Hepatocyte (in vitro differentiated cells): ENCODE measurements at places on chromosomes 1 and 21. TPM values are rescaled to one million over a fixed set of nuclear protein-coding genes. Genes with fewer than 3 reads are reported as not detected.

DNA sequence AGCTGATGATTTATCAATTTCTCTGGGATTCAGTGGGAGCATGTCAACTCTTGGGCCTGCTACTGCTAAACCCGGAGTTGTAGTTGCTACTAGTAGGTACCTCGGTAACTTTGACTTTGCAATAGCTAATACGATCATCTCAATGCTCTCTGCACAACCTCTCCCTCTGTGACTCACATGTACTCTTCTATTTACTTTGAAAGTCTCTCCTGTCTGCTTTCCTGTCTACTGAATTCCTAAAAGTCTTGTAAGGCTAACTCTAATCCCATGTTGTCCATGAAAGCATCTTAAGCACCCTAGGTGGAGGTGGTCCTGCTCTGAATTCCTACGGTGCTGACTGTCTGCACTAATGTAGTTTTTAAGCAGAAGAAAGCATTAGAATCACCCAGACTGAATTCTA, 29.3 kb downstream of the SLC9C2 start:
- DNase-seq, result no peak

DNA sequence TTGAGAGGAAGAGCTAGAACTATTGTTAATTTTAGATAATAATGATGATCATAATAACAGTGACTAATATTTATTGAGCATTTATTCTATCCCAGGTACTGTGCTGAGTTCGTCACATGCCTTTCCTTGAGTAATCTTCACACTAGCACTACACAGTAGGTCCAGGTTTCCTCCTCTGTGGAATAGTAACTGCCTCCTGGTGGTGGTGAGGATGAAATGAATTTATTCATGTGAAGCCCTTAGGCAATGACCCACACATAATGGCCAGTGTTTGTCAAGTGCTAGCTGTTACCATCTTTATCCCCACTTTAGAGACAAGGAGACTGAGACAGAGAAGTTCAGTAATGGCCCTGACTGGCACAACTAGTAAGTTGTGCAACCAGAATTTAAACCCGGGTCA, 5.9 kb downstream of the NIPAL3 start:
- DNase-seq, result no peak

- no peak for DNase-seq
Measured at GRCh38 chr1:6334261-6334993, 59.1 kb downstream of the ACOT7 start.

DNA sequence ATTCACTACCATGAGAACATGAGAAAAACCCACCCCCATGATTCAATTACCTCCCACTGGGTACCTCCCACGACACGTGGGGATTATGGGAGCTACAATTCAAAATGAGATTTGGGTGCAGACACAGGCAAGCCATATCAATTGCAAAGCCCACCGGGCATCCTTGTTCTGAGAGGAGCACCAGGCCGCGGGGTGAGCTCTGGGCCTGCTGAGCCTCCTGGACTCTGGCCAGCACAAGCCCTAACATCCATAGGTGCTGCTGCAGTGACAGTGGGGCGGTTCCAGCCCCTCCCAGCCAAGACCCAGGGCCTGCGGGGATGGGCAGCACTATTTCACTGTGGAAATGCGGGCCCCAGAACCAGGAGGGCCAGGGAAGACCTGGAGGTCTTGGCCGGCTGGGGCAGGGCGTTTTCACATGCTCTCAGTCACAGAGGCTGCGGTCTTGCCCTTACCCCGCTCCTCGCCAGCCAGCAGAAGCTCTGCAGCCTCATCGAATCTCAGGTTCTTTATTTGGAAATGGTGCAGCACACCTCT, 103.8 kb downstream of the PCBP3 start:
- no peak for DNase-seq

DNA sequence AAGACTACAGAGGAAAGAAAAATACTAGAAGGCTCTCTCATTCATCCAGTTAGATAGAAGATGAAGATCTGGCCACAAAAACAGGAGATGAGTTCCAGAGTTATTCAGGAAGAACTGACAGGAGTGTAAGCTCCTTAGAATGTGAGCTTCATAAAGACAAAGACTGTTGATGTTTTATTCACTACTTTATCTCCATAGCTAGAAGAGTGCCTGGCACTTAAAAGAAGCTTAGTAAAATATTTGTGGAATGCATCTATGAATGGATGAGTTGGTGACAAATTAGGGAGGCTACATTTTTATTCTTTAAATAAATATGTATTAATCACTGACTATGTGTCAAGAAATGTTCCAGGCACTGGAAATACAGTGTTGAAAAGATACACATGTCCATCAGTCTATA, 13.8 kb downstream of the CLDN17 start:
- DNase-seq, result no peak

GRCh38 chr1:245306628-245307410, 152.0 kb downstream of the KIF26B start:
- DNase-seq, result no peak

GRCh38 chr1:29438991-29439390, 202.7 kb downstream of the PTPRU start:
- DNase-seq, result no peak

- DNase-seq, result no peak
Measured at GRCh38 chr1:55141295-55141893, 73.8 kb downstream of the USP24 start.

- DNase-seq, result no peak
Measured at GRCh38 chr1:172957491-172957890, 93.2 kb downstream of the TNFSF18 start.

DNA sequence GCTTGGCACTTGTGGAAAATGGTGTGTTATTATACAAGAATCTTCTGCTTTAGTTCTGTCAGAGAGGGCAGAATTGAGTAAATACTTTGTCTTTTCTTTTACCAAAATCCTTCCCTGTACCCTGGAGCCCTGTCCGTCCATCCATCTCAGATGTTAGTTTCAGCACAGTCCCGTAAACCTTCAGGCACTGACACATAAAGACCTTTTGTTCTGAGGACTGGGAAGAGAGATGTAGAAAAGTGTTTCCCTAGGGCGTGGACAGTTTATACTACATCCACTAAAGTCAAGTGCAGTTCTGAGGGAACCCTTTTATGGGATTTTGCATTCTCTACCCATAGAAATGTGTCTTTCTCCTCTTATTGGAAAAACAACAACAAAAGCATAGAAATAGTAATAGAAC, 162.4 kb downstream of the PDE4B start:
- DNase-seq, result peak; percentile 24

DNA sequence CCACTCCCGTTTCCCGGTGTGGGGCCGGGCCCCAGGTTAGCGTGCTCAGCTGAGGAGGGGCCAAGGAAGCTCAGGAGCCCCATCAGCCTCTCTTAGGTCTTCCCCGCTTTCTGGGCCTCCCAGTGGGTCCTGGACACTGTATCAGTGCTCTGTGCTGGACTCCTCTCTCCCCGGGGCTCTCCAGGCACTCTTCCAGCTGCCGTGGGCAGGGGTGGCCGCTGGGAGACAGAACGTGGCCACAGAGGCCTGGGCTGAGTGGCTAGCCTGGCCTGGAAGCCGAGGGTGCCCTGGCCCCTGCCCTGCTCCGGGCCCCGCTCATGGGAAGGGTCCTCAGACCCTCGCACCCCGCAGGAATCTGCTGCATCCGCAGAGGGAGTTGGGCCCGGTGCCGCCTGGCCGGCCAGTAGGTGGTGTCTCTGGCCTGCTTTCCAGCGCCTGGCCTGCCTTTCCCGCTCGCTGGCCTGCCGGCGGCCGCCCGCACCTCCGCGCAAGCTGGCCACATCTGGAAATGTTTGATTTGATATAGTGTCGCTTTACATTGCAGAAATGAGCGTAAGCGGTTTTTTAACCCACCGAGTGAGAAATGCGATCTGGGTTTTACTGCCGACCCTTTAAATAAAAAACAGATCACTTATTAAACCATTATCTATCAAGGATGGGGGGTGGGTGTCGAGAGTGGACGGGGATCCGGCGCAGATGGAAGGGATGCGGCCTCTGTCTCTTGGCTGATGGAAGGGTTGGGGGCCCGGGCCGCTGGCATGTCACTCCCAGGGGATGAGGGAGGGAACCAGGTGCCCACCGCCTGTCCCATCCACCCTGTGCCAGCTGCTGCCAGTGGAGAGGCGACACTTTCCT, 74.4 kb upstream of the TTC34 start:
- DNase-seq, result no peak

DNA sequence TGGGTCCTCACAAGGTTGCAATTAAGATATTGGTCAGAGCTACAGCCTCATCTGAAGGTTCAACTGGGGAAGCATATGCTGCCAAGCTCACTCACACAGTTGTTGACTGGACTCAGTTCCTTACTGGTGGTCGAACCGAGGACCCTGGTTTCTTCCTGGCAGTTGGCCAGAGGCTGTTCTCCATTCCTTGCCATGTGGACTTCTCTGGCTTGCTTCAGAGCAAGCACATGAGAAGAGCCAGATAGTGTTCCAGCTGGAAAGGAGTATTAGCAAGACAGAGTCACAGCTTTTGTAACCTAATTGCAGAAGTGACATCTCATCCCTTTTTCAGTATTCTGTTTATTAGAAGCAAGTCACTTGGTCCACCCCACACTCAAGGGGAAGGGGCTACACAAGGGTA, 23.6 kb downstream of the POU2F1 start:
- DNase-seq, result no peak

DNA sequence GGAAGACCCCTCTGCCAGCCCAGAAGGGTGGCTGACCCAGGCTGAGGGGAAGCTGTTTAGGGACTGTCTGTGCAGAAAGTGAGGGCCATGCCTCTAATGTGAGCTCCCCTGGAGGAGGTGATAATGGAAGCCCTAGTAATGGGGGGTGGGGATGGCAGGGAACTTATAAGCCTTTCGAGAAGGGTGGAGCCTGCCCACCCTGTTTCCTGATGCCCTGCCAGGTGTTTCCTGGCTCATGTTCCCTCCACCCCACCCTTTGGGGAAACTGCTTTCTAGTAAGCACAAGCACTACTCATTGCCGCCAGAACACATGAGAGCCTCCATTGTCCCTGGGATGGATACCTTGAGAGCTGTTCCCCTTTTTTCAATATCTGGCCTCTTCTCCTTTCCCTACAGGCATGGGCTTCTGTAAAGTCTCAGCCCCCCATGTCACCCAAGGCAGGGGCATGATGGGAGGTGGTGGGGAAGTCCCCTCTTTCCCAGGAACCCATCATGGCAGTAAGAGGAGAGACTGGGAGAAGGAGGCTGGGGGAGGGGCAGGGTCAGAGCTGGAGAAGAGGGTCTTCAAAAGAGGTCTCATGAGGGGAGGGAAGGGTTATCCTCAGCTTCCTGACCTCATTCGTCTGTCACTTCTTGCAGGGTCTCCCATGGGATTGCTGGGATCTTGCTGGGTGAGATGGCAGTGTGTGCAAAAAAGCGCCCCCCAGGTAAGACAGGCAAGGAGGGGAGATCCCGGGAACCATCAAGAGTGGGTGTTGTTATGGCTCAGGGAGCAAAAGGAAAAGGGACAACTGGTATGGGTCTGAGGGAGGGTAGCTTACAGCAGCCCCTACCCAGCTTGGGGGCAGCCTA, 2.4 kb downstream of the ATP8B2 start:
- no peak for DNase-seq

DNA sequence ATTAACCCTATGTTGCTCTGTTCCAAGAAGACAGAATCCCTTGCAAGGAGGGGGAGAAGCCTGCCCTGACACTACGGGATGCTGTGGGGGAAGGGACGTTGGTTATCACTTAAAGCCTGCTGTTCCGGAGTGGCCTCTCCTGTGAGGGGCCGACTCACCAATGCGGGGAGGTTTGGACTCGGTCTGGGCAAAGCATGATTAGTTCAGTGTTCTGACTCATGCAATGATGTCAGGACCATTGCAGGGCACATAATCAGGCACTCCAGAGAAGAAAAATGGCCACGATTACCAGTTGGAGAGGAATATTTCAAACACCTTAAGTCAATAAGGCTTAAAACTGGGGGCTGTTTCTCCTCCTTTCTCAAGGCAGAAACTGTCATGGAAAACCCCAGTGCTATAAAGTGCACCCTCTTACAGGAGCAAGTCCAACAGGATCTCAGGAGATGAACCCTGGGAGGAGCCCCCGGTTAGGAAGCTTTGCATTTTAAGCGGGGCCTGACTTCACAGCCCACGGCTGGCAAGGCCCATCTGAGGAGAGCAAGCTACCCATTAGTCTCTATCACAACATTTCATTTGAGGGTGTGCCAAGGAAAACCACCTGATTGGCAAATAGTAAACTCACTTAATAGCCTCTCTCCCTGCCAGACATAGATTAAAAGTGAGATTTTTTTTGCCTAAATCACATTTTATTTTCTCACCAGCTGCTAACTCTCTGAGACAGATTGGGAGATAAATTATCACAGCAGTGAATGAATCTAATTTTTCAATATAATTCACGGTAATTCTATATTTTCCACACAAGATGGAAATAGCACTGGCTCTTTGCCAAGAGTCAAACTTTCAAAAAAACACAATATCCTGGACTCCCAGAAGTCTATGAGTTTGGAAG, 202.5 kb downstream of the C1orf94 start:
- DNase-seq, result peak; percentile 30

GRCh38 chr1:224456637-224456953, 22.0 kb upstream of the WDR26 start:
- DNase-seq, result no peak

- DNase-seq, result peak; percentile 70
Measured at GRCh38 chr1:13828454-13829151, 128.6 kb downstream of the PRDM2 start.

DNA sequence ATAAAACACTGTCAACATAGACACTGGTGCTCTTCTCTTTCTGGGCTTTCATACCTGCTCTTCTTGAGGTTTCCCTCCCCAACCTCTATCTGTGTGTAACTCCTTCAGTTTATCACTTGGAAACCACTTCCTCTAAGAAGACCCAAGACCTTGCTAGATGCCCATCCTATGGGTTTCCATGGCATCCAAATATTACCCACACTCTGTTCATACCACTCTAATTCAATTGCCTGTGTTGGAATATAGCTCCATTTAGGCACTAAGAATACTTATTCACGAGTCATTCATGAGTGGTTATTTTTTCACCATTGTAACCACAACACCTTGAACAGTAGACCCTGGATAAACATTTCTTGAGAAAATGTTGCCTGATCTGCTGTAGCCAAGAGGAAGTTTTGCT, 231.1 kb upstream of the SGIP1 start:
- DNase-seq, result no peak

GRCh38 chr1:47517946-47518345, 80.1 kb downstream of the FOXD2 start:
- DNase-seq, result no peak

UBE2U gene
- not detected in 2 replicates for total RNA-seq

SEMA4A gene
- total RNA-seq, result 1.4 and 2.1 TPM in 2 replicates

FCRL5 gene
- not detected in 2 replicates for total RNA-seq

RNU1-4 gene
- total RNA-seq, result under 0.01 TPM in 2 replicates

CDKN2C gene
- 2.8 and 4.5 TPM in 2 replicates for total RNA-seq

KRTAP19-5 gene
- total RNA-seq, result not detected in 2 replicates

PRR9 gene
- total RNA-seq, result not detected in 2 replicates

CYP4A11 gene
- 14.1 and 20.8 TPM in 2 replicates for total RNA-seq

OR2T35 gene
- not detected in 2 replicates for total RNA-seq

OR10Z1 gene
- not detected in 2 replicates for total RNA-seq
